ENCODE measurements at places on chromosomes 16 and 17.
A peak's percentile ranks its signal among the peaks of the same experiment; 100 is the strongest.

GRCh38 chr16:87201052-87201451 lies 116.1 kb downstream of the C16orf95 start:
- no peak for DNase-seq

DNA sequence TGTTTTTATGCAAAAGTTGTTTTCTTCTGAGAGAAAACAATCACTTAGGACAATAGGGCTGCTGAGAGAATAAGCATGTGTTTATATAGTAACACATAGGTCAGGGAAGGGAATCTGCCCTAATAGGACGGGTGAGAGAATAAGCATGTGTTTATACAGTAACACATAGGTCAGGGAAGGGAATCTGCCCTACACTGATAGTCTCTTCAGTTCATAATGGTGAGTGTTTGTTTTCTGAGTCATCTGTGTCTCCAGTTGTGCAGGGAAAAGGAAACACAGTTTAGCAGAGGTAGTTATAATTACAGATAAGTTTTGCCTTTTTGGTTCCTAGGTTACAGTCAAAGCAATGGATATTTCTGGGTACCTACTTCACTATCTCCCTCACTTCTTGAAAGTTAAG lies 252.3 kb upstream of the CA10 start:
- no peak for DNase-seq

GRCh38 chr17:76266244-76266938 lies 1.2 kb downstream of the UBALD2 start:
- peak; percentile 30 for DNase-seq

GRCh38 chr17:77436058-77436442 lies 295.3 kb downstream of the SEC14L1 start:
- peak; percentile 29 for DNase-seq

GRCh38 chr17:73434154-73434553 lies 122.4 kb upstream of the CDC42EP4 start:
- DNase-seq, result no peak

GRCh38 chr17:65797809-65798208 lies 236.4 kb upstream of the AXIN2 start:
- peak; percentile 22 for DNase-seq

DNA sequence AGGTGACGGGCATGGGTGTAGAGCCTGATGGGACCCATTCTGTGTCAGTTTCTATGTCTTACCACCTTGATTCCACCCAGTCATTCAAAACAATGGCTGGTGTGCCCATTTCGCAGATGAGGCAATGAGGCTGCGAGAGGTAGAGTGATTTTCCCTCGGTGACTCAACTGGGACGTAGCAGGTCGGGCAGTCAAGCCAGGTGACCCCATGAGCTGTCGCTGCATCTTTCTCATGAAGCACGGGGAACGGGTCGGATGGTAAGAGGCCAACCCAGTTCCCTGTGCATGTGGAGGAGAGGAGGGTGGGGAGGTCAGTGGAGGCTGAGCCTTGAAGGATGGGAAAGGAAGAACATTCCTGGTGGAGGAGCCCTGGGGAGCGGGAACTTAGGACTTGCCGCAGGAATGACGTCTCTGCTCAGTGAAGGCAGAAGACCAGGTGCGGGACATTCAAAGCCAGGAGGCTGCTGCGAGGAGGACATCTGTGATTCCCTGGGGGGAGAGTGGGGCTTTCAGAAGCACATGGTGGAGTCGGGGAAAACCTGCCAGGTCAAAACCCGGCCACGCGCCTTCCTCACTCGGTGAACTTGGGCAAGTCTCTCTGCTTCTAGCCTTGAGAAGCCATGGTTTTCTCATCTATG lies 1.1 kb downstream of the IL21R start:
- peak; percentile 52 for DNase-seq

DNA sequence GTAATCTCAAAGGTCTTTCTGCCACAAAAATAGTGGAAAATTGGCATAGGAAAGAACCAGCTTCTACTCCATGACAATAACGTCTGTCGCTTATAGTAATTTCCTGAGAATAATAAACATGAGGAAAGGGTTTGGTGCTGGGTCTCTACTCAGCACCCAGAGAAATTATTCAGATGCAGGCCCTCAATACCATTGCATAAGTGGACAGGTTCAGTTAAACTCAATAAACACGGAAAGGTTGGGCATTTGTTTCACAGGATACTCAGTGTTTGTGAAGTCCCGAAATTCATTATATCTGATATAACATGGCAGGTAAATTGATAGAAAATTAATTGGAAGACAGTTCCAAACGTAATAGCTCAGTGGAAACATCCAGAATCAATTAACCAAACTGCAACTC lies 254.0 kb downstream of the CNTNAP4 start:
- no peak for DNase-seq
